Testis (tissue), 5 donors: ENCODE measurements at places on chromosomes 7 and 10. TPM values are rescaled to one million over a fixed set of nuclear protein-coding genes. Genes with fewer than 3 reads are reported as not detected.

- no peak overlapping the region for H3K27ac ChIP-seq
- no peaks in the 10 kb centered on the region for H3K4me1 ChIP-seq
- no peak for DNase-seq
- H3K4me3 ChIP-seq: no peak overlapping the region
Observed at GRCh38 chr10:24930427-24930826, 22.0 kb downstream of the PRTFDC1 start.

The FAM20C gene
- polyA plus RNA-seq: 14.0 TPM

- DNase-seq: no peak
- no peak overlapping the region for H3K27ac ChIP-seq
- peaks cover 14% of the 10 kb centered on the region for H3K4me1 ChIP-seq
Observed at GRCh38 chr7:100153708-100154535, 4.6 kb downstream of the TRAPPC14 start.

DNA sequence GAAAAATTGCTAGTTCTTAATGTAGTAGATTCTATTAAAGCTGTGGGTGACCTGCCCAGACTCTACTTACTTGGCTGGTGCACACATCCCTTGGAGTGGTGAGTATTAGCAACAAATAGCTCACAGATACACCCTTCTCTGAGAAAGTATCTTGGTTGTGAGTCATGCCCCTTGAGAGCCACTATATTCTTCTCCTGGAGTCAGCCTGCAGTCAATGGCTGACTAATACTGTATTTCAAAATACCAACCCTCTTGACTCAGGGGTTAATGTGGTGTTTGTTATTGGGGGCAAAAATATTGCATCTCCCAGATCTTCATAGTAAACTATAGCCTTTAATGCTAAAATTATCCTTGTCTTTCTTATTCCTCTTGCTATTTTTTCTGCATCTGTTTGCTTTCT is 354.9 kb downstream of the BMPER start:
- H3K27ac ChIP-seq: no peak overlapping the region
- no peaks in the 10 kb centered on the region for H3K27me3 ChIP-seq
- H3K4me3 ChIP-seq: no peak overlapping the region
- H3K36me3 ChIP-seq: no peaks in the 10 kb centered on the region
- H3K4me1 ChIP-seq: no peaks in the 10 kb centered on the region
- DNase-seq: no peak

DNA sequence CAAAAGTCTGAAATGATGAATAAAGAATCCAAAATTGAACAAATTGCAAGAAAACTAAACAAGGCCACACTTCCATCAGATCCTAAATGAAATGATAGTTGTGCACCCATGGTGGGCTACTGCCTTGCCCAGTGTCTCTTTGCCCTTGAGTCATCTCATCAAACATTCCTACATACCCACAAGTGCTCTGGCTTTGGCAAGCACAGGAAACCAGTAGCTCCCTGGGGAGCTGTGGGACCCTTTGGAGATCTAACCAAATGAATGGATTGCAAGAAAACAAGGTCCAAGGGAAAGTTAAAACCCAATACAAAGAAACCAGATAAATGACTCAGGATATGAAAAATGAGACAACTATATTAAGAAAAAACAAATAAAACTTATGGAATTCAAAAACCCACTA is 129.8 kb upstream of the TMEM229A start:
- no peaks in the 10 kb centered on the region for H3K27me3 ChIP-seq
- no peak for DNase-seq
- H3K4me3 ChIP-seq: no peak overlapping the region
- H3K36me3 ChIP-seq: no peaks in the 10 kb centered on the region
- H3K4me1 ChIP-seq: no peaks in the 10 kb centered on the region

The SFTPA1 gene
- polyA plus RNA-seq: not detected

GRCh38 chr10:4766454-4766853 is 59.6 kb upstream of the AKR1E2 start:
- H3K4me3 ChIP-seq: no peak overlapping the region
- DNase-seq: no peak
- no peaks in the 10 kb centered on the region for H3K36me3 ChIP-seq
- no peaks in the 10 kb centered on the region for H3K4me1 ChIP-seq

DNA sequence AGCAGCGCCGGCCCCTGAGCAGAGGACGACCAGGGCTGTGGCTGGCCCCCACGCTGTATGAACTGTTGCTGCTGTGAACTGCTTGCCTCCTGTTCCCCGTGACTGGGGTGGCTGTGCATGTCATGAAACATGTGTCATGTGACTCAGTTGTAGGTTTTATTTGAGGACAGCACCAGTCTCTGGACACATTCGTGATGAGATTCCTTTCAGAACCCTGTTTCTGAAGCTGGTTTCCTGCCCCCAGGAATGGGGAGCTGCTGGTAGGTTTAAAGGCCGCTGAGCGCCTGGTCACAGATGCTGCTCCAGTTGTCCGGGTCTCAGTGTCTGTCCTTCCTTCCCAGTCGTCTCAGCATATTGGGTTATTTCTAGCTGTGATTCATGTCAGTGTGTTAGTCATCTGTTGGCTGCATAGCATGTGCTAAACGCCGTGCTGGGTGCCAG is 79.1 kb upstream of the PPIF start:
- H3K27me3 ChIP-seq: no peaks in the 10 kb centered on the region
- H3K4me3 ChIP-seq: no peak overlapping the region
- no peak for DNase-seq
- no peaks in the 10 kb centered on the region for H3K36me3 ChIP-seq
- H3K27ac ChIP-seq: no peak overlapping the region
- peaks cover 3% of the 10 kb centered on the region for H3K4me1 ChIP-seq

GRCh38 chr7:134903073-134903790 is 83.1 kb upstream of the AGBL3 start:
- no peak for DNase-seq
- no peak overlapping the region for H3K27ac ChIP-seq
- H3K36me3 ChIP-seq: no peaks in the 10 kb centered on the region
- H3K4me1 ChIP-seq: peaks cover 18% of the 10 kb centered on the region

- no peak overlapping the region for H3K4me3 ChIP-seq
- H3K36me3 ChIP-seq: no peaks in the 10 kb centered on the region
- H3K27me3 ChIP-seq: no peaks in the 10 kb centered on the region
- H3K27ac ChIP-seq: no peak overlapping the region
- DNase-seq: no peak
Observed at GRCh38 chr10:44882166-44882720, 28.9 kb upstream of the TMEM72 start.

DNA sequence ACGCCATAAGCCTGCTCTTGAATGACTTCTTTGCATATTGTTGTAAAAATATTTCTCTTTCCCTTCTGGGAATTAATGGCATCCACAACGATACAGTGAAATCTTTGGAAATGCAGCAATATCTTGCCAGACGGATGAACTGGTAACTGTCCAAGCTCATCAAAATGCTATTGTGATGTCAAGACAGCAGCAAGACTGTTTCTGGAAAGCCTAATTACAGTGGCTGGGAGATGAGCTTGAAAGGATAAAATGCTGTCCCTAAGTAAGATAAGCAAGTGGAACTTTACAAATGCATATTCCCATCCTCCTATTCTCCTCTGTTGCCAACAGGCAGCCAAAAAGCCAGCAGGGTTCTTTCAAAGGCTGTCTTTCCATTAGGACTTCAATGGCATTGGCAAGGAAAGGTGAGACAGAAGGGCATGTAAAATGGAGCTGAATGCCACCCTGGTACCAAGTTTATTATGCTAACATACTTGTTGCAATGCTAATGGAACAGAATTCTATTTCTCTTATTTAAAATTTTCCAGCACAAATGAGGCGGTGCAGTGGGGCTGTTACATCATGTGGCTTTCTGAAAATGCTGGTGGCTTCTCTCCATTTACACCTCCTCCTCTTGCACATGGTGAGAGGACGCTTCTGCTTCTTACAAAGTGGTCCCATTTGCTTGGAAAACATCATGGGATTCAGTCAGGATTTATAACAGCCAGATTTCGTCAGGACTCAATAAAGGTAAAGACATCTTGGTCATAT is 178.3 kb upstream of the PTER start:
- no peaks in the 10 kb centered on the region for H3K27me3 ChIP-seq
- H3K4me3 ChIP-seq: no peak overlapping the region
- no peaks in the 10 kb centered on the region for H3K4me1 ChIP-seq
- no peak overlapping the region for H3K27ac ChIP-seq

- no peak overlapping the region for H3K4me3 ChIP-seq
- no peaks in the 10 kb centered on the region for H3K27me3 ChIP-seq
- DNase-seq: no peak
- no peak overlapping the region for H3K27ac ChIP-seq
- H3K4me1 ChIP-seq: no peaks in the 10 kb centered on the region
- no peaks in the 10 kb centered on the region for H3K36me3 ChIP-seq
Observed at GRCh38 chr10:3665316-3665908, 119.6 kb downstream of the KLF6 start.

DNA sequence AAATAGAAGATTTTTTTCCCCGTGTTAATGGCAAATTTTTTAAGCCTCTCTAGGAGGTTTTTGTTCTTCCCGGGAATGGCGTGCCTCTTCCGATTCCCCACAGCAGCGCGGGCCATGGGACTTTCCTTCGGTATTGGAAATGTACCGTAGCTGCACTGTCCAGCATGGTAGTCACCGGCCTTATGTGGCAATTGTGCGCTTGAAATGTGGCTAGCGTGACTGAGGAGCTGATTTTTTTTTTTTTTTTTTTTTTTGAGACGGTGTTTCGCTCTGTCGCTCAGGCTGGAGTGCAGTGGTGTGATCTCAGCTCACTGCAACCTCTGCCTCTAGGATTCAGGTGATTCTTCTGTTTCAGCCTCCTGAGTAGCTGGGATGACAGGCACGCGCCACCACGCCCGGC is 938 bp upstream of the TCTN3 start:
- H3K4me1 ChIP-seq: no peaks in the 10 kb centered on the region
- no peaks in the 10 kb centered on the region for H3K27me3 ChIP-seq
- no peak for DNase-seq
- H3K4me3 ChIP-seq: peak overlapping the region; percentile 79
- no peak overlapping the region for H3K27ac ChIP-seq

DNA sequence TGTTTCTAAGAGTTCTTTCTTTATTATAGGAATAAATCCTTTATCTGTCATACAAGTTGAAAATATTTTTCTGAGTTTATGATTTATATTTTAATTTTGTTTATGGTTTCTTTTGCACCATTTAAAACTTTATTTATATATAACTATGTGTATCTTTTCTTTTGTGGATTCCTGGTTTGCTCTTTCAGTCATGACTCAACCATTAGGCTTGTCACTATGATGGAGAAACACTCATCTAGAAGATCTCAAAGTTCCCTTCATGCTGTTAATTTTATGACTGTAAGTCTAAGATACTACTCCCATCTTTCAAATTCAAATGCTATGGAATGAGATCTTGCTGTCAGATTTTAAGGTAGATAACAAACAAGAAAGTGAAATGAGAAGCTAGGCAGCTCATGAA is 199.5 kb downstream of the INHBA start:
- H3K27ac ChIP-seq: no peak overlapping the region
- no peaks in the 10 kb centered on the region for H3K36me3 ChIP-seq

The CYP2C18 gene
- polyA plus RNA-seq: not detected

The OGDHL gene
- 6.4 TPM for polyA plus RNA-seq

GRCh38 chr10:71089162-71089561 is 123.2 kb upstream of the UNC5B start:
- no peak overlapping the region for H3K27ac ChIP-seq
- no peaks in the 10 kb centered on the region for H3K4me1 ChIP-seq
- no peaks in the 10 kb centered on the region for H3K36me3 ChIP-seq
- no peaks in the 10 kb centered on the region for H3K27me3 ChIP-seq
- no peak for DNase-seq
- no peak overlapping the region for H3K4me3 ChIP-seq

DNA sequence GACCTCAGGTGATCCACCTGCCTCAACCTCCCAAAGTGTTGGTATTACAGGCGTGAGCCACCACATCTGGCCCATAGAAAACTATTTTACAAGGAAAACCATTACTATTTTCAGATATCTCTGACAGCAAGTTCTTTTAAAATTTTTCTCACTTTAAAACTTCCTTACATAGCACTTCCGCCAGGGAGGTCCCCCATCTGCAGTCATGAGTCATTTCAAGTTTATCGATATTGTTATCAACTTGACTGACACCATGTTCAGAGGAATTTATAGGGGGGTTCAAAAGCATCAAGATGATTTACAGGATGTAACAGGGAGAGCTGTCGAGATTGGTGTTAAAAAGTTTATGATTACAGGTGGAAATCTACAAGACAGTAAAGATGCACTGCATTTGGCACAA is 88.8 kb downstream of the NRBF2 start:
- no peak overlapping the region for H3K4me3 ChIP-seq
- no peaks in the 10 kb centered on the region for H3K4me1 ChIP-seq
- H3K36me3 ChIP-seq: no peaks in the 10 kb centered on the region

The CLRN3 gene
- polyA plus RNA-seq: not detected
